A549 treated with RU486 at 1 μM for 4 hours (cell line): ENCODE measurements at places on chromosomes 7 and 10. TPM values are rescaled to one million over a fixed set of nuclear protein-coding genes. Genes with fewer than 3 reads are reported as not detected.

C10orf71 gene
- total RNA-seq: not detected in 5 replicates

ARHGEF5 gene
- total RNA-seq: 1.6 to 2.0 TPM (median 1.6 TPM) in 5 replicates

IFIT1B gene
- not detected in 5 replicates for total RNA-seq

SORCS1 gene
- not detected in 5 replicates for total RNA-seq

CHAT gene
- not detected in 5 replicates for total RNA-seq

BMI1 gene
- 24.1 to 41.2 TPM (median 39.0 TPM) in 5 replicates for total RNA-seq

AKR1C4 gene
- 0.10 to 0.41 TPM (median 0.30 TPM) in 5 replicates for total RNA-seq

CRHR2 gene
- total RNA-seq: 0.05 TPM in 1 of 5 replicates, not detected in the others

RNF32 gene
- 0.77 to 2.1 TPM (median 1.2 TPM) in 5 replicates for total RNA-seq

OR2A42 gene
- not detected in 5 replicates for total RNA-seq

ZP3 gene
- 14.4 to 21.7 TPM (median 19.4 TPM) in 5 replicates for total RNA-seq

PRPS1L1 gene
- total RNA-seq: not detected in 5 replicates

NUDT13 gene
- total RNA-seq: 1.8 to 3.0 TPM (median 2.3 TPM) in 5 replicates

CALD1 gene
- 52.2 to 87.3 TPM (median 69.1 TPM) in 5 replicates for total RNA-seq

GPER1 gene
- 0.53 to 1.1 TPM (median 0.82 TPM) in 5 replicates for total RNA-seq

MACROH2A2 gene
- 24.8 to 31.5 TPM (median 28.6 TPM) in 5 replicates for total RNA-seq

FXYD4 gene
- not detected in 5 replicates for total RNA-seq

ACSM6 gene
- total RNA-seq: not detected in 5 replicates

PRSS2 gene
- total RNA-seq: not detected in 5 replicates

OR6B1 gene
- total RNA-seq: not detected in 5 replicates

FAM13C gene
- 0.15 to 0.27 TPM in 2 of 5 replicates, not detected in the others for total RNA-seq

AOAH gene
- 0.10 TPM in 1 of 5 replicates, not detected in the others for total RNA-seq

CPA4 gene
- total RNA-seq: 6.5 to 9.6 TPM (median 6.8 TPM) in 5 replicates
